ENCODE measurements at places on chromosomes 3 and 15.

GRCh38 chr15:55112706-55113105 lies 84.0 kb downstream of the RSL24D1 start:
- no peak for DNase-seq

- peak; percentile 4 for DNase-seq
These were observed 53.7 kb downstream of the PIK3CB start for GRCh38 chr3:138781012-138781470.

GRCh38 chr15:41881920-41882688 lies 11.7 kb downstream of the SPTBN5 start:
- DNase-seq = no peak

DNA sequence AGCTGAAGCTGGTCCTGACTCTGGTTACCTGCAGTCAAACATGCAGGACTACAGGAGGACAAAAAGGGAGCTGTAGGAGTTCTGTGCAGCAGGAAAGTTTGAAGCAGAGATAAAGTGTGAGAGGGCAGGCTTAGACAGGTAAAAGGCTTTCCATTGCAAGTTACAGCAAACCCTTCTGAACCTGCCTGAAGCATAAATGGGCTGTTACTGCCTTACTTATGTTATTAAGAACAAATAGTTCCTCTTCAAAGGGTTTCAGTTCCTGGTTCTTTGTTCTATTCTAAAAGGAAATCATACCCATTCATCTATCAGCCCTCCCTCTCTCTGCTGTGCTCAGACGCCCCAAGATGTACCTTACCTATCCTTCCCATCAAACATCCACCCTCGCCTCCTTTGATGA lies 52.4 kb upstream of the CACNA2D3 start:
- DNase-seq = no peak

DNA sequence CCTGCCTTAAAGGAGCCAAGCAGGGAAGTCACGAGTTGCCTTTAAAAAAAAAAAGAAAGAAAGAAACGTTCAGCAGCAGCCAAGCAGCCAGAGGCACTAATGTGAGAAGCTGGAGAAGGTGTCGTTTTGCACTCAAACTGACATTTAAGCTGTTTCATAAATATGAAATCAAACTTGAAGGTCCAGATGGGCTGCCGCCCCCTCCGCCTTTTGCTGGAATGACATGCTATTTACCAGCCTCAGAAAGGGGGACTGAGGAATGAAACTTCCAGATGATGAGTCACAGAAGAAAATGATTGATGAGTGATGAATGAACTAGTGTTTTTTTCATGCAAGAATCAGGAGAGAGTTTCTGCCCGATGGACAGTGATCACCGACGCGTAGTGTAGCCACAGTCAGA lies 396.8 kb downstream of the IGSF11 start:
- no peak for DNase-seq

- no peak for DNase-seq
These were observed 123.0 kb upstream of the SPRED1 start for GRCh38 chr15:38129531-38130204.

DNA sequence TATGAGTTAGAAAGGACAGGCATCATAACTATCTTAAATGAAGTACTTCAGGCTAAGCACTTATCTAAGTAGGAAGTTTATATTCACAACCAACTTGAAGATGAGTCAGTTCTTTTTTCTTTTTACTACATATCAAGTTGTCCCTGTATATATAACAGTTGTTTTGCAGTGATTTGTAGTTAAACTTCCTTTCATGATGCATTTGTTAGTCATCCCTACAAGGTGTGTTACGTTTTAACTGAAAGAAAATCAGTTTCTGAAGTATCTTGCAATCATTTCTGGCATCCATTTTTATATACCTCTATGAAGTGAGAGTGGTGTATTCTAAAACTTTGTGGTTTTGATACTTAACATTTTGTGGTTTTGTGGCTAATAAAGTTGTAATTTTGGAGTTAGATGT lies 46.1 kb downstream of the ZFAND6 start:
- no peak for DNase-seq

DNA sequence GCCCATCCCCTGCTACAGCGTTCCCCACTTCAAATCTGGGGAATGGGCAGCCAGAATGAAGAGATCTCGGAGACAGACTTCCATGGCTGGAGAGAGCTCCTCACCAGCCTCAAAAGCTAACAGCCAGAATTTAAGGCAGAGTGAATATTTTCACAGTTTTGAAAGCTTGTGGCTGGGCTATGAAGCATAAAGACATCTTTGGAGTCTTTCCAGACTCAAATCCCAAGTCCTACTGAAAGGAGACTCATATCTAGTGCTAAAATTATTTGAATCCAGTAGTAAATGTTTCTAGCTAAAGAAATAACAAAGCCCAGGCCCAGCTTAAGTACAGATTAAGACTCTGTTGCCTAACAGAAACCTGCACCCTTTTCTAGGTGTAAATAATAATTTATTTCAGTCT lies 628.4 kb upstream of the ALCAM start:
- no peak for DNase-seq

- peak; percentile 4 for DNase-seq
These were observed 306.4 kb downstream of the MAGI1 start for GRCh38 chr3:65732051-65732935.

- no peak for DNase-seq
These were observed 27.3 kb downstream of the SPTSSB start for GRCh38 chr3:161343986-161344385.

DNA sequence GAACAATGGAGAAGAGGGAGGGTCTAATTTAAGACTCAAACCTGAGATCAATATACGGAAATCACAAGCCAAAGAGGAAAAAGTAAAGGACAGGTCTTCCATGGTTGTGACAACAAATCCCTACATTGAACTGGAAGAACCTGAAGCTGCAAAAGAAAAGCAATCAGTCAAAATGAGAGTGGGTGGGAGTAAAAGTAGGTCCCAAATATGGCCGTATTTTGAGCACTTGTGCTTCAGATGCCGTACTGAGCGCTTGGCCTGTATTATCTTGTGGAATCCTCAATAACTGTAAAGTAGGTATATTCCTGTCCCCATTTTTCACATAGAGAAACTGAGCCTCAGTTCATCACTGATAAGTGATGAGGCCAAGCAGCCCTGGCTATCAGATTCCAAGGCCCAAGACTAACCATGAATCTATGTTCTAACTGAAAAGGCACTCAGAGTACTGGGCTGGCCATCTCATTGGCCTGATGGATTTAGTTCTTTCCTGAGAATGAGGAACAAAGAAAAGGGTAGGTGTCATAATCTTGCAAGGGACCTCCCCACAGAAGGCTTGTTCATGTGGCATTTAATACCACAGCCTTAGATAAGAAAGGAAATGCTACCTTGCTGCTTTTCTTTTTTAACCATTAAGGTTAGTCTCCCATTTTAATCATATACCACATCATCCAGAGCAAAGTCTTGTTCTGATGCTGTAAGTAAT lies 52.5 kb downstream of the LRRN1 start:
- no peak for DNase-seq

GRCh38 chr3:169252535-169252934 lies 411.0 kb downstream of the MECOM start:
- DNase-seq = no peak

DNA sequence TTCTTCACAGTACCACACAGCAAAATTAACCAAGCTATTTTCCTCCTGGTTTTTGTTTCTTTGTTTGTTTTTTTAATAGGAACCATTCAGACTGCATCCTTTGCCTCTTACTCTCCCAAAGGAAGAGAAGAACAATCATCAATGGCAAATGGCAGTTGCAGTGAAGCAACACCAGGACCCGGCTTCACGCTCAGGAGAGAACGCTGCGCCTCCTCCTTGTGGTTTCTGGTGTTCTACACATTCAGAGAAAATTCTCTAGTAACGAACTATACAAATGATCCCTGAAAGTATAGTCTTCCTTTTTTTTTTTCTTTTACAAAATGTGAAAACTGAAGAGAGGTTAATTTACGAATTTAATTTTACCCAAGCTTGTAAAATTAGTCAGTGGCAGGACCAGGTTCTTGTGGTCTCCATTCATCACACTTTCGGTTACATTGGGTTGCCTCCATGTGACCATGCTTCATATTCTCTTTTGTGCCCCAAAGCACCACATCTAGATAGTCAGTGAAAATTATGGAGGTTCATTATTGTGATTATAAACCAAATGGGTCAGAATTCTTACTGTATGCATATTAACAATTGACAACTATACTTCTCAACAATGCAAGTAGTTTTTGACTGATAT lies 10.6 kb upstream of the MINDY2 start:
- DNase-seq = no peak

- peak; percentile 18 for DNase-seq
These were observed 215.3 kb downstream of the ROBO2 start for GRCh38 chr3:77254967-77255831.

GRCh38 chr3:123048480-123049237 lies 18.2 kb upstream of the PDIA5 start:
- no peak for DNase-seq

DNA sequence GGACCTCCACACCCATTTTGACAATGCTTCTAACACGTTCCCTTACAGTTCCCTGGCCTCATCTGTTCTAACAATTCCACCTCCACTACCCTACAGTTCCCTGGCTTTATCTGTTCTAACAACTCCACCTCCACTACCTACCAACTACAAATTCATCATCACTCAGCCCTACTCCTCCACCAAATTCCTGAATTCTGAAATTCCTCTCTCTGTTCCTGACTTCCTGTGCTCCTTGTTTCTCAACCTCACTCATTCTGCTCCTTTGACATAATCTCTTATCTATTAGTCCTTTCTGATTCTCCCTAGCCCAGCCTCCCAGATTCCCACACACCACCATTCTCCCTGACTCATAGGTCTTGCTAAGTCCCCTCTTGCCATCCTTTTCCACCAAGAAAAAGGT lies 22.5 kb downstream of the UPK1B start:
- no peak for DNase-seq

GRCh38 chr3:105243076-105243475 lies 123.6 kb upstream of the ALCAM start:
- no peak for DNase-seq

DNA sequence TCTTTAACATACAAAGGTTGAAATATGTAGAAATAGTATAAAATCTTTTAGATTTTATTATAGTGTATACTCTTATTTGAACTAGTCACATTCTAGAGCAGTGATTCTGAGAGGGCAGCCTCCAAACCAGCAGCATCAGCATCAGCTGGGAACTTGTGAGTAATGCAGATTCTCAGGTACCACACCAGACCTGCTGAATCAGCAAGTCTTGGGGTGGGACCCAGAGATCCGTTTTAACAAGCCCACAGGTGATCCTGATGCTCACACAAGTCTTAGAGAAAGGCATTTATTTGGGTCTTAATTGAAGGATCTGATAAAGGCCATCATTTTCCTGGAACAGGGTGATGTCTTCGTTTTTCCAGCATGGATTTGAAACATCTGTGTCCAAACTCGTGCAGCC lies 159.0 kb upstream of the NUDT16 start:
- no peak for DNase-seq

DNA sequence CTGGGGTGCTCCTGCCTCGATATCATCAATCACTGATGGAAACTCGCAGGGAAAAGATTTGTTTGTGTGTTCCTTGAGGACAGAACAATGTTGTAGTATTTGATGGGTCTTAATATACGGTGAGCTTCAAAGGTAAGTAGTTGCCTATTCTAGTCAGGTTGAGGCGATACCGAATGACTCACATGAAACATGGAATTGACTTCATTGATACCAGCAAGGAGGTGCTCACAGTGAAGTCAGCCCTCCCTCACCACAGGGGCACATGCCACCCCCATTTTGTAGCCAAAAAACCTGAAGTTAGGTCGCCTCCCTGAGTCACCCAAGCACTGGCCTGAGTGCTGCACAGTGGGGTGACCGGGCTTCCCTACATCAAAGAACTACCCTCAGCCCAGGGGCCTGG lies 3.7 kb upstream of the ALDH1A3 start:
- DNase-seq = no peak

Data from LNCaP clone FGC (cell line).